Germinal center (tissue), 1 donor: ENCODE measurements at places on chromosomes 3 and 15.

GRCh38 chr3:13011573-13012220 lies 61.5 kb downstream of the IQSEC1 start:
- peak; percentile 85 for DNase-seq

DNA sequence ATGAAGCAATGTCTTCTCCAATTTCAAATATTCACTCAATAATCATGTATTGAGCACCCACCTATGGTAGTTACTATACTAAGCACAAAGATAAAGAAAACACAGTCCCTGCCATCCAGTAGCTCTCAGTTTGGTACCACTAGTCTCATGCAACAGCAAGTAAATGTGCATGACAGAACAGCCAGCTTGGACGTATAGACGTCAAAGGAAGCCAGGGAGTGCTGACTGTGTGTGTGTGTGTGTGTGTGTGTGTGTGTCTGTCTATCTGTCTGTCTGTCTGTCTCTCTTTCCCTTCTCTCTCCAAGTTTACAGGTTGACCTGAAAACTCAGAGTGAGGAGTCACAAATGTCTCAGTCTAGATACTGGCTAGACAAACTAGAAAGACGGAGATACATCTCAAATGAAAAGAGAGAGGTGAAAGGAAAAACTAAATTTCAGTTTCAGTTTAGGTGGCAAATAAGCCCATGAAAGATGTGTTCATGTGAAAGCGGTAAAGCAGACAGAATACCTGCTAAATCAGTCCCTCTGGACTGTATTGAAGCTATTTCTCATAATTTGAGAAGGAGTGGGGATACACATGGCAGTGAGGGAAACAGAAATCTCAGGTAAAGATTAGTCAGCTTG lies 141.1 kb upstream of the PTPRG start:
- no peak for DNase-seq

GRCh38 chr15:74136540-74136813 lies 6.1 kb downstream of the ISLR2 start:
- DNase-seq = no peak

GRCh38 chr15:44427756-44428724 lies 611 bp downstream of the CTDSPL2 start:
- DNase-seq = peak; percentile 15

- no peak for DNase-seq
Observed at GRCh38 chr15:90004671-90005070, 3.5 kb downstream of the ZNF710 start.

- DNase-seq = peak; percentile 98
Observed at GRCh38 chr15:76311100-76311953, at the start of gene ETFA. Gene ETFA, minus strand, starts transcription at chr15:76311469. Its CDS starts 81 bp downstream, at chr15:76311388.

DNA sequence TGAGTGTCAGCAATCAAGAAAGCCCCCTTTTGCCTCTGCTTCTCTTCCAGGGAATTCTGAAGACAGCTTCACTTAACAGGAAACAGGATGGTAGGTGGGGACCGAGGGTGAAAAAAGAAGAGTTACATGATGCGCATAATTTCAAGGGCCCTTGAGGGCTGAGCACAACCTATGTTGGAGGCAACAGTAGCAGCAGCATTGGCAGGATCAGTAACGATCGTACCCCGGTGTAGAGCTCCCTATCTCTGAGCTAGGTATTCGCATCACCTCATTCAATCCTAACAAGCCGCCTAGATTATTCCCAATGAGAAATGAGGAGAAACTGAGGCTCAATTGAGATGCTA lies 432 bp upstream of the RAD54L2 start:
- DNase-seq = peak; percentile 23

- DNase-seq = no peak
Observed at GRCh38 chr3:138135146-138135832, 3.1 kb upstream of the A4GNT start.

DNA sequence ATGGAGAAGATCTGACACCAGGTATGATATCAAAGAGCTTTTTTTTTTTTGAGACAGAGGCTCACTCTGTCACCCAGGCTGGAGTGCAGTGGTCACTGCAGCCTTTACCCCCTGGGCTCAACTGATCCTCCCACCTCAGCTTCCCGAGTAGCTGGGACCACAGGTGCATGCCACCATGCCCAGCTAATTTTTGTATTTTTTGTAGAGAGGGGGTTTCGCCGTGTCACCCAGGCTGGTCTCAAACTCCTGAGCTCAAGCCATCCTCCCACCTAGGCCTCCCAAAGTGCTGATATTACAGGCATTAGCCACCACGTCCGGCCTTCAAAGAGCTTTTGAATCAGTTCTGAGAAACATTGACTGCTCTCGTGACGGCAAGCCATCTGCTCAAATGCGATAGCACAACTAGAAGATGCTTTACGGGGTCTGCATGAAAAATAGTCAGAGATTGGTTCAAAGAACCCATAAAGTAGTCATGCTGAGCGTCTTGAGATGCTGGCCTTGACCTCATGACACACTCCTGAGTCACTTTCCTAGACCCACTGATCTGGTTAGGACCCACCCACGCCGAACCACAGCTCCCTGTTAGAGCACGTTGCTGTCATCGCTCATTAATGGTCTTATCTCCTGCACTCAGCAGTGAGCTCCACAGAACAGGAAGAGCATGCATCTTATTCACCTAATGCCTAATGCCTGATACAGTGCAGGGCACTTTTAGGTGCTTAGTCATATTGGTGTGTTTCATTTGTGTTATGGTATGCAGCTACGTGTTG lies 57.0 kb upstream of the NR2F2 start:
- no peak for DNase-seq
